ENCODE measurements at places on chromosomes 3 and 15.
A peak's percentile ranks its signal among the peaks of the same experiment; 100 is the strongest.

DNA sequence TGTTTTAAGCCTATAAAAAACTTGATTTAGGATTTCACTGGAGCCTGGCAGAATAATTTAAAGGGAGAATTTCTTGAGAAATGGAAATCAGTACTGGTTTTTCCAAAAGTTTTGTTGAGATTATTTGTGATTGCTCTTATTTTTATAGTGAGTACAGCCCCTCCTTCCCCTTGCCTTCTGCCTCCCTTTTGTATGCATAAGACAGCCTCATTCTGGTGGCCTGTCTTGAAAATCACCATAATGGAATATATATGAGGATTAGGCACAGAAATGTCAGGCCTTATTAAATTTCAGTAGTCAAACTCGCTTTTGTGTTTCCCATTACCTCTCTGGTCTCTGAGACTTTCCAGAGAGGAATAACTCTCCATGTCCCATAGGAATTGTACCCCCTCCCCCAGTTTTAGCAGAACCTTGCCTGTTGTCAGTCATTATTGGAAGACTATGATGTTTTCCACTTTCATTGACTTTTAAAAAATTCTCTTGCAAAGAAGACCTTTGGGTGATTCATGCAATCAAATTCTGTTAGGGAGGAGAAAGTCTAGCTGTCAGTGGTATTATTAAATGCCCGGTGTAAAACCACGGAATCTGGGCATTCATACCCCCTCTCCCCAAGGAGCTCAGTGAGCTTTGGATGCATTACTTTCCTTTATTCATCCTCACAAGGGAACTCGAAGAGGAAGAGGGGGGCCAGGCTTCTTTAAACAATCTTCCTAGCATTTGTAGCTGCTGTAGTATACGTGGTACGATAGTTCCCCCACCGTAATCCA lies 171.6 kb upstream of the TSC22D2 start:
- no peak for DNase-seq

GRCh38 chr15:41883484-41883825 lies 10.4 kb downstream of the SPTBN5 start:
- DNase-seq: no peak

GRCh38 chr3:11214451-11214978 lies 57.7 kb upstream of the ATG7 start:
- DNase-seq: no peak

DNA sequence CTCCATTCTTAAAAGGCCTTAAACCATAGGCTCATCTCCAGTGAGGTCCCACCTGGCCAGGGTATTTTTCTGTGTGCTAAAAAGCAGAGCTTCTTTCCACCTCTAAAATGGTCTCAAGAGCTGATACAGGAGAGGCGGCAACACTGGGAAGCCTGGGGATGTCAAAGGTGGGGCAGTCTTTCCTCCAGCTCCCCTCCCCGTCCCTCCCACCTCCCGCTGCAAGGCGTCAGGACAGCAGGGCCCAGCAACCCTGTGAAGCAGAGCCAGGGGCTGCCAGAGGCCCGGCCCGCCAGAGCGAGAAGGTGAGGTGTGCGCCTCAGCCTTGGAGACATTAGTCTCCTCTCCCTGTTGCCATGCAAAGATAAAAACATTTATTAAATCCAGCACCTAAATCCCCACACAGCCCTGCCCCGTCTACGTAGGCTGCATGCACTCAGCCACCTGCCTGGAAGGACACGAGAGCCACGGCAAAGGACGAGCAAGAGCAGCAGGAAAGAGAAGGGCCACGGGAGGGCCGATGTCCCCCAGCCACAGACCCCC lies 75.6 kb downstream of the FAM174B start:
- DNase-seq: no peak

DNA sequence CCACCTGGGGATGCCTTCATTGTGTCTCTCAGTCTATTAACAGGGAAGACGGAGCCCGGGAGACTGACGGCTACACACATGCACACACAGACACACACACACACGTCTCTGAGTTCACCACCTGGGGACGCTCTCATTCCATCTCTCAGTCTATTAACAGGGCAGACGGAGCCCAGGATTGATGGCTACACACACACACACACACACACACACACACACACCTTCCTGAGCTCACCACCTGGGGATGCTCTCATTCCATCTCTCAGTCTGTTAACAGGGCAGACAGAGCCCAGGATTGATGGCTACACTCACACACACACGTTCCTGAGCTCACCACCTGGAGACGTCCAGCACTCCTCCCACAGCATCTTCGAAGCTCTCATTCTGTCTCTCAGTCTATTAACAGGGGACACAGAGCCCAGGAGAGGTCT lies 143.9 kb downstream of the OR4M2 start:
- no peak for DNase-seq

DNA sequence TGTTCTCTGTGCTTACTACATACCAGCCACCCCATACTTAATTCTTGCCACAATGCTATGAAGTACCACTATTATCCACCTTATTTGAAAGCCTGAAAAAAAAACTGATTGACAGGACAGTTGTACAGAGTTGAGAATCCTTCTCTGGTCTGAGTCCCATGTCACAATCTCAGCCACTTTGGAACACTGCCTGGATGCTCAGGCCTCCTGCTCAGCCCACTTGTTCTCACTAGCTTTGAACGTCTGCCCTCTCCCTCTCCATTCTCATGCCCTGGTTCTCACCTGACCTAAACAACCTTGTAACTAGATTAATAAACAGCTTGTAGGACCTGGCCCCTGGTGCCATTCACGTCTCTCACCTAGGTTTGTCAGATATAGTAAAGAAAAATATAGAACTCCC lies 53.9 kb downstream of the TRIM69 start:
- DNase-seq: no peak

DNA sequence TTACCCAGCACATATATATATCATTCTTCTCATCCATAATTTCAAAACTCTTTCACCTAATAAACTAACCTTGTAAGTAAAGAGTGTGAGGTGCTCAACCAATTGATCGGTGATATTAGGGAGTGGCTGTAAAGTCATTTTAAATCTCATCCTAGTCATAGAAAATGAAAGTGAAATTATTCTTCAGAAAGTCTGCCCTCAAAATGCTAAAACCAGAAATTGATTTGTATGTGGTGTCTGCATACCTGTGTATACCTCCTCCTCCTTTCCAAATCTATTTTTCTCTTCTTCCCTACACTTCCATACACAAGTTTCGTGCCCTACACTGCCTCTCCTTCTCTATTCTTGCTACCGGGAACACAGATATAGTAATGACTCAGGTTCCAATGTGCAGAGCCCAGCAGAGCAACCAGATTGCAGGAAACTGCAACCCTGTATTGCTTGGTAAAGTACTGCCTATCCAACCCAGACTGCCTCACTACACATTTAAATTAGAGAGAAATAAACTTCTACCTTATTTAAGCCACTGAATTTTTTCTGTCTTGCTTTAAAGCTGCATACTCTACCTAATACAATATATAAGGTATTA lies 7.4 kb upstream of the TBC1D5 start:
- no peak for DNase-seq

DNA sequence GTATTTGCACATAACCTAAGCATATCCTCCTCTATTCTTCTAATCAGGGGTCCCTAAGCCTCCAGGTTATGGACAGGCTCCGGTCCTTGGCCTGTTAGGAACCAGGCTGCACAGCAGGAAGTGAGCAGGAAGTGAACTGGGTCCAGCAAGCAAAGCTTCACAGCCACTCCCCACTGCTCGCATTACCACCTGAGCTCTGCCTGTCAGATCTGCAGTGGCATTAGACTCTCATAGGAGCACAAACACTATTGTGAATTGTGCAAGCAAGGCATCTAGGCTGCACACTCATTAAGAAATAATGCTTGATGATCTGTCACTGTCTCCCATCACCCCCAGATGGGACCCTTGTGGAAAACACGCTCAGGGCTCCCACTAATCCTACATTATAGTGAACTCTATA lies 9.8 kb downstream of the MSL2 start:
- peak; percentile 54 for DNase-seq

DNA sequence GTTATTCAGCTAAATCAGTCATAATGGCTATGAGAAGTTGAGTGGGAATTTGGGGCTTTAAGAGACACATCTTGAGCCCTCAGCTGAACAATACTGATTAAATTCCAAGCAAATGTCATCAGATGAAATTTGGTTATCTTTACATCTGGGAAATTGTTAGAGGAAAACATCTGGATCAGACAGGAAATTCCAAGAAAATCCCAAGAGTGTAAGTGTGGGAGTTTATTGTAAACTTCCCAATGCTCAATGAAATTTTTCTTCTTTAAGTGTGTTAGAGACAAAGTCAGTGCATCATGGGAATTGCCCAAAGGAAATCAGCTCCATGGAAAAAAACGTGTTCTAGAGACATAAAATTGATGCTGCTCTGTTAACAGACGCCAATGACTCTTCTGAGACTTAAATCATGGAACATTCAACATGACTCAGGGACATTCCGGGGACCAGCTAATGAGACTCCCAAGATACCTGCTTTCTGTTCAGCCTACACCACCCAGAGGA lies 19.8 kb upstream of the DCLK3 start:
- no peak for DNase-seq

- DNase-seq: peak; percentile 66
Observed at GRCh38 chr3:44208086-44208485, 33.6 kb upstream of the TOPAZ1 start.

DNA sequence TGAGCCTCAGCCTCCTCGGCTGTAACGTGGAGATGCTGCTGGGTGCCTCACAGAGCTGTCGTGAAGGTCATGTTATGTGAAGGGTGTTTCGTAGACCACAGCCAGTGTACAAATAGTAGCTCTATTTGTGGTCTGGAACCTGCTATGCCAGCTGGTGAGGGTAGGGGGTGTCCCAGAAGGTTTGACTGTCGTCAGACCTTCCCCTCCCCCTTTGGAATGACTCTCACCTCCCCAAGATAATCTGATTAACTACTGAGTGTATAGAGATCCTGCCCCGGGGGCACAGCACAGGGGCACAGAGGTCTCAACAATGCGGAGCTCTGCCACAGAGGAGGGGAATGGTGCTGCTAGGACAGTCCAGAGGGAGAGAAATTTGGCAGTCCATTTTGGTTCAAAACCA lies 20.5 kb downstream of the FGD5 start:
- no peak for DNase-seq

DNA sequence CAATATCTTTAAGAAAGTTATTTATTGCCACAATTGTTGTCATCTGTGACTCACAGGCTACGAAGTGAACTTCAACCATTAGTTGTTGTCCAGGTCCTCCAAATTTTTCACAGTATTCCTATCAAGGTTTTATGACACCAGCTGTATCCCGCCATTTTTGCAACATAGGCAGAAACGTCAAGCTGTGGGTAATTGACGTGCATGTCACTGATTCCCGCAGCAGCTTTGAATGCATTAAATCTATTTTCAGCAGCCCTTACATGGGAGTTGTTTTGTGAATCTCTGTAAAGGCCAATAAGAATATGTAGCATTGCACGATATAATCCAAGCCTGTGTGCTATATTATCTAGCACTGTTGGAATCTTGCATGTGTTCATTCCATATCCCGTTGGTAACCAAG lies 109.1 kb upstream of the TOPAZ1 start:
- no peak for DNase-seq

DNA sequence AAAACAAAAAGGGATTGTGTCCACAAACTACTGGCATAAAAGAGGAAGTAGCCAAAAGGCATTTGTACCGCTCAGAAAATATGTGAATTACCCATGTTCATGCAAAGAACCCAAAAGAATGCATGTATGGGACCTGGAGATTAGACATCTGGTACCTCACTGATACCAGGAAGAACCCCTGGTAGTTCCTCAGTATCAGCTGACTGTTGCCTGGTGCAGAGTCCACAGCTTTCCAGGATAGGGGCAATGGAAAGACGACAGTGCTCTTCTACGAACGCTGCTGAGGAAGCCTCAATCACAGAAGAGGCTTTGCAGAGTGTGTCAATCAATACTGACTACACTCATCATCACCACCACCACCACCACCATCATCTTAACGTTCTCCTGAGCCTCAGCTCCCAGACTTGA lies 63.3 kb downstream of the ATP8B4 start:
- DNase-seq: no peak

GRCh38 chr3:150068440-150069153 lies 97.9 kb upstream of the PFN2 start:
- peak; percentile 71 for DNase-seq

Measured in foreskin keratinocyte (primary cell).